ENCODE measurements at places on chromosomes 4 and X. TPM values are rescaled to one million over a fixed set of nuclear protein-coding genes. Genes with fewer than 3 reads are reported as not detected.

DNA sequence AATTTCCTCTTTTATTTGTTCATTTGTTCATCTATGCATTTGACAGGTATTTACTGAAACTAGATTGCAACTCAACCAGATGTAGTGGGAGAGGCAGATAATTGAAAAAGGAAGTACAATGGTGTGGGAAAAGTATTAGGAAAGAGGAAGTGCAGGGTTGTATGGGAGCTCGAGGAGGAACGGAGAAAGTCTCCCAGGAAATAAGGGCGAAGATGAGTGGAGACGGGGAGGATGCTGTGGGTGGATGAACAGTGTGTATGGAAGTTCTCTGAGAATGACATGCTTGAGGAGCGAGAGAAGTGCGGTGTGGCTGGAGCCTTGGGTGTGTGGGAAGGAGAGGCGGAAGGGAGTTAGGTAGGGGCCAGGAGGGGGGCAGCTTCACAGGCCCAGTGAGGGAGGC is 87.5 kb upstream of the DHX15 start:
- no peak for DNase-seq

DNA sequence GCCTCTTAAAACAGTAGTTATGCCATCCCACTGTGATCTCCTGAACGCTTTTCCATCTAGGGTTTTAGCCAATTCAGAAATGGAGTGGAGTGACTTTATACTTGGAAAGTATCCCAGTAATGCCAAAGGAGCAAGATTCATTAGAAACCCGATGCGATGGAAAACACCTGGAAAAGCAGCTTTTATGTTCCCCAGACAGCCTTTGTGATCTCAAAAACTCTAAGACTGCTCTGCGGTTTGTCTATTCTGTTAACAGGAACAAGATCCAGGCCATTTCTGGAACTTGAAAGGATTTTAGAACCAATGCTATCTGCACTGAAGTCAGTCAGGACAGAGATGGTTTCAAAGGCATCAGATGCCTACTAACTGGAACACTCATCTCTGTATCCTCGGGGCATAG is 145.1 kb downstream of the APBB2 start:
- no peak for DNase-seq

OPN1MW gene
- not detected for total RNA-seq

DNA sequence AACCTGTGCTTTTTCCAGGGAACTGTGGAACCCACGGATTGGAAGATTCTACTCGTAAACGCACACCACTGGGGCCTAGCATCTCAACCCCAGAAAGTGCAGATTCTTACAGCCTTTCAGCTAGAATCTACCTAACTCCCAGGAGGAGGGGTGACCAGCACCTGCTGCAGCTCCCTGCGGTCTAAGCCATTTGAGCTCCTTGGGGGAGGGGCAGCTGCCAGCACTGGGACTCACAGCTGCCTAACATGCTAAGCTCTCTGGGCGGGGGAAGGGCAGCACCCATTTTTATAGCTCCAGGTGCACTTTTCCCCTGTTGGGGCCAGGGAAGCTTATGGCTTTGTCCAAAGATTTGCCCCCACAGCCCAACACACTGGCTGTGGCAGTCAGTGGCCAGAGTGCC is 595.7 kb upstream of the EPHA5 start:
- DNase-seq: no peak

OCIAD2 gene
- 23.2 TPM for total RNA-seq

DNA sequence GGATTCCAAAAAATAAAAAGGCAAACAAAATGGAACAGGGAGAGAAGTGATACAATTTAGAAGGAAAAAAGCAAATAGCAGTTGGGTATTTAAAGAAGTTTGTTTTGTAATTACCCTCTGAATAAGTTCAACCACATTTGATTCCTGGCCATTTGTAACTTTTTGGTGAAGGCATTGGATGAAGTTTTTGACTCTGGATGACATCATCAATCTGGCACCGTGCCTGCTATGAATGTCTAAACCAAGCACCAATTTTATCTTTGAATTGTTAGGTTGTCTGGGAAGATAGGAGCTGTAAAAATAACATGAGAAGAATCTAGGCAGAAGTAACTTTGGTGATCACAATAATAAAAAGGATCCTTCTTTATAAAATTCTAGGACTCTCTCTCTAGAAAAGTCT is 29.5 kb downstream of the TMPRSS11A start:
- no peak for DNase-seq

STBD1 gene
- 3.0 TPM for total RNA-seq
